ENCODE measurements at places on chromosomes 3 and 15.

DNA sequence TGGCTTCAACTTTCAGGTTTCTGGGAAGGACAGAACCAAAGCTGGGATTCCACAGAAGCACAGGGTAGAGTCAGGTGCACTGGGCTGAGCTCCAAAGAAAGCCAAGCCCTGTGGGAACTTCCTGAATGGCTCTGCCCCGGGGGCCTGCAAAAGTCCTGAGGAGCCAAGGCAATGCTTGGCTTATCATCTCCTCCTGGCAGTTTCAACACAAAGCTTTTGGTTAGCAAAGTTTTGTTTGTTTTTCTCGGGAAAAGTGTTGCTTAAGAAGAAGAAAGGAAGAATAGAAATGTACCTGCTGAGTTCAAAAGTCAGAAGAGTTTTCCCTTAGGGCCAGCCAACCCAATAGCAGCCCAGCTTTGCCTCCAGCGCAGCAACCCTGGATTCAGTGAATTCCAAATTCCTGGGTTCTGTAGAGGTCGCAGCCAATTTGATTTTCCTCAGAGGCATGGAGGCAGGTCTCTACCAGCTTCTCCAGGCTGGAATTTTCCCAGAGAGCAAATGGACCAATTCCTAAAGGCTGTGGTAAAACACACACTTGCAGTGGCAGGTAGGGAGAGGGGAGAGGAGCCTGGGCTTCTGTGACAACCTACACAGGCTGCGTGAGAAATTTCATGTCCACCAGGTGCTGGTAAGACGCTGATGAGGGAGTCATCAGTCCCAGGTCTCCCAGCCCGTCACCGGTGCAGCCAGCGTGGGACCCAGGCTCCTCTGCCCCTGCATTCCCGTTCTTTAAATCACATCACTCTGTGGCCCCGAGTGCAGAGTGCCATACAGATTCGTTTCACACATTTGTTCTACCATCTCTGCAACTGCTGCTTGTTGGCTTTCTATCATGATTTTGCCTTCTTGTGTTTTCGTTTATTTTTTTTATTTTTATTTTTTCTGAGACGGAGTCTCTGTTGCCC is 54.3 kb upstream of the SNRPA1 start:
- no peak for DNase-seq

- DNase-seq: no peak
Measured at GRCh38 chr3:133408961-133409360, 9.1 kb downstream of the BFSP2 start.

DNA sequence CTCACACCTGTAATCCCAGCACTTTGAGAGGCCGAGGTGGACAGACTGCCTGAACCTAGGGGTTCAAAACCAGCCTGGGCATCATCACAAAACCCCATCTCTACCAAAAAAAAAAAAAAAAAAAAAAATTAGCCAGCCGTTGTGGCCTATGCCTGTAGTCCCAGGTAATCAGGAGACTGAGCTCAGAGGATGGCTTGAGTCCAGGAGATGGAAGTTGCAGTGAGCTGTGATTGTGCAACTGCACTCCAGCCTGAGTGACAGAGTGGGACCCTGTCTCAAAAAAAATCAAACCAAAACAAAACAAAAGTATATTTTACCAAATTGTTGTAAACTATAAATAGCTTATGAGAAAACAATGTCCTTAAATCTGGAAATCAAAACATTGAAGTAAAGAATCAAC is 34.7 kb upstream of the UBP1 start:
- DNase-seq: no peak

DNA sequence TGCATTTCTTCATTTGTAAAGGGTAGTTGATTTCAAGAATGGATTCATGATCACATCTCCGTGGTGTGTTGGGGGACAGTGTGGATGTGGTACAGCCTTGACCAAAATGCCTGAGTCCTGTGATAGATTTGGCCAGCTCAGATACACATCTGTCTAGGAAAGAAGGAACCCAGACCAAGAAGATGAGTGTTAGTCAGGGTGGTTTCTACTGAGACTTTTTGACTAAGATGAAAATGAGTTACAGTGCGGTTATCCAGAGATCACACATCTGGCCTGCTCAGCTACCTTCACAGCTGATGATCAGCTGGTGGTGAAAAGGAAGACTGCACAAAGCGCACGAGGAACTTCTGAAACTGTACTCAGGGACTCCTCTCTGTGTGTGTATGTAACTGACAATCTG is 68.0 kb downstream of the FNDC3B start:
- peak; percentile 78 for DNase-seq

DNA sequence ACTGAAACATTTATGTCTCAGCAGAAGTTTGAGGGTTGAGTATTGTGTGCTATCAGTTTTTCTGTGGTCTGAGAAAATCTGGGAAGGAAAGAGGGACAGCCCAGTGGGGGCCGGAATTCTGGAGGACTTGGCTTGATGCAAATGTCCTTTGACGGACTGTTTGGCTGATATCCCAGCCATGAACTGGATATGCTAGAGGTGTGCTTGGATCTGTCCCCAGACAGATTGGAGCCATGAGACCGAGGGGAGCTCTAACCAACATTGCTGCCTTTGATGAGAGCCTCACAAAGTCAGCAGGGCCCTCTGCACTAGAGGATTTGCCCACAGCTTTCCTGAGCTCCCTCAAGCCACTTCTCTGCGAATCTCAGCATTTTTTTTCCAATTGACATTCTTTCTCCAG is 405.6 kb downstream of the NTRK3 start:
- no peak for DNase-seq

GRCh38 chr3:149480326-149481017 is 6.0 kb downstream of the TM4SF4 start:
- peak; percentile 54 for DNase-seq

- no peak for DNase-seq
Measured at GRCh38 chr15:99574502-99574901, 8.7 kb downstream of the MEF2A start.

DNA sequence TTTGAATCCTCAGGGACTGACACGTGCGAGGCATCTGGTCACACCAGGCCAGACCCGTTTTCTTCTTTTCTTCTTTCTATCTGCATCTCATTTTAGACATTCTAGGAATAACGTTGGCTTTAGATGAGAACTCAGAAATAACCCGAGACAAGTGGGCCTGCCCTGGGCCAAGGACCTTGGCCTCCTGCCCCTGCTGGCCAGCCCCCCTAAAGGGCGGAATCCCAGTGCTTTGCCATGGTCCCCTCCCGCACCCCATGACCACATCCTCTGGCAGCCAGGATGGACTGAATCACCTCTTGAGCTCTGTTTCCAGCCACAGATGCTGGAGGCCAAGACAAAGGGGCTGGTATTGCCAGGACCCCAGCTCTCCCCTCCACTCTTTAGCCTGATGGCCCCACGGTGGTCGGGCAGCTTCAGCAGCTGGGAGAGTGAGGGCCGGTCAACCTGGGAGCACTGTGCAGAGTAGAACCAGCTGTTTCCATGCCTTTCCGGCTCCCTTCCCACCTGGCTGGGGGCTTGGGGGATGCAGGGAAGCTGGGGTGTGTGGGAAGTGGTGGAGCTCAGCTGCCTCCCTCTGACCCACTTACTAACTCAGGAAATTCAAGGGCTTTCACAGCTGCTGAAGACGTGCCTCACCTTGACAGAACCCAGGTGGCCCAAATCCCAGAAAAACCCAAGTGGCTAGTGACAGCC is 190.9 kb downstream of the FAM43A start:
- no peak for DNase-seq

DNA sequence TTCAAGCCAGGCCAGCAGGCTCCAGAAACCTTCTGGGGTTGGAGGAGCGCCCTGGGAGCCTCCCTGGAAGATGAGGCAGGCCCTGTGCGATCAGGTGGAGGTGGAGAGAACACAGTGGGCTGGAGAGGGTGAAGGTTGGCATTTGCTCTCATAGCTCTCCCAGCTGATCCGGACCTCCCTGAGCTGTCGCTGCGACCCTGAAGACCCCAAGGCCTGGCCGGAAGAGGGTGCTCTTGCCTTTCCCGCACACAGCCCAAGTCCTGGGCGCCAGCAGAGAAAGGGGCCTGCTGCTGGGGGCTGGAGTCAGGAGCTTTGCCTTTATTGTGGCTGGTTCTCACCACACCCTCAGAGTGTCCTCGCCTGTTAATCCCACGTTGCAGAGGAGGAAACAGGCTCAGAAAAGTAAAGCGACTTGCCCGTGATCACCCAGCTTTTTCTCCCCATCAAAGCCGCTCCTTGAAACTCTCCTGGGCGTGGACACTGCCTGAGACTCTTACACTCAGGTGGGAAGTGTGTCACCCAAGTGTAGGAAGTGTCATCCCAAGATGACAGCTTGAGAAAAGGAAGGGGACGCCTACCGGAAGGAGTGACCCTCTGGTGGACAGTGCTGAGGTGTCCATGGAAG is 8.6 kb upstream of the RPL29 start:
- no peak for DNase-seq

DNA sequence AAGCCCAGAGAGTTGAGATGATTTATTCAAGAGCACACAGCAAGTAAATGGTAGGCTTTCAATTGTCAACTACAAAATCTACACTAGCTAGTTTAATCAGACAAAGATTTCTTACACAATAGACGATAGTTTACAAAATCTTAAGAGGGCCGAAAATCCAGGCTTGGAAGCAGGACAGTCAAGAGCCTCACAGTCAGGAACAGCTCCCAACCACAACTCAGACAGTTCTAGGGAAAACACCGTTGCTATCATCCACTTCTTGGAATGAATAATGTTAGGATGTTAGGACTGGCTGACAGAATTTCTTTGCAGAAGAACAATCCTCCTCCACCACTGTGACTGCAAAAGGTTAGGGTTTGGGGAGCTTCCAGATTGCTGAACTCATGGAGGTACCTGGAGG is 290.8 kb upstream of the ZPLD1 start:
- DNase-seq: no peak

- DNase-seq: no peak
Measured at GRCh38 chr3:57224856-57225255, 2.7 kb upstream of the APPL1 start.

- DNase-seq: no peak
Measured at GRCh38 chr3:53730576-53730975, 115.6 kb downstream of the CHDH start.

DNA sequence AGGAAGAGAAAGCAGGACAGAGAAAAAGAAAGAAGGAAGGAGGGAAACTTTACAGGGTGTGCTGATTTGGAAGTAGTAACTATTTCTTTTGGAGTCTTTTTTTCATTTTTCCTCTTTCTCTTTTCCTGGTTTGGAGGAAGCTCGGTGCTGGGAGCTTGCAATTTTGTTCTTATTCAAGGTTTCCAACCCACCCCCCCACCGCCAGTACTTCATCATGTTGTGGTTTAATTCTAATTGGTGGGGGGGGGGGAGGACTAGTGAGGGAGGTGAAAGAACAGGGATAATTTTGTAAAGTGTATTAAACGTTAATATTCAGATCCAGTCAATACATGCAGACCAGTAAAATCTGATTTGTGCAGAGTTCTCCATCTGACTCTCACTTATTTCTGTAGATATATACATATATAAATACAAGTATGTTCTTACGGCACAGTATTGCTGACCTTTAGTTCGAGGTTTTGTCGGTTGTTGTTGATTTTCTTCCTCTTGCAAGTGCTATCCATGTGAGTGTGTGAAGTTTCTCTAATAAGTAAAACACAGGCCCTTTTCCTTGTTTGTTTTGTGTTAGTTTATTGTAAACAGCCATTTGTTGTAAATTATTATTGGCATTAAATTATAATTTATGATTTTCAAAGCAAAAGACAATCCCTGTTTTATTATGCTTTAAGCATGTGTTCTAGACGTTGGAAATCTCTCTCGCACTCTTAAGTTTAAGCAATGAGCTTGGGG is 9.3 kb downstream of the NR2F2 start:
- no peak for DNase-seq

DNA sequence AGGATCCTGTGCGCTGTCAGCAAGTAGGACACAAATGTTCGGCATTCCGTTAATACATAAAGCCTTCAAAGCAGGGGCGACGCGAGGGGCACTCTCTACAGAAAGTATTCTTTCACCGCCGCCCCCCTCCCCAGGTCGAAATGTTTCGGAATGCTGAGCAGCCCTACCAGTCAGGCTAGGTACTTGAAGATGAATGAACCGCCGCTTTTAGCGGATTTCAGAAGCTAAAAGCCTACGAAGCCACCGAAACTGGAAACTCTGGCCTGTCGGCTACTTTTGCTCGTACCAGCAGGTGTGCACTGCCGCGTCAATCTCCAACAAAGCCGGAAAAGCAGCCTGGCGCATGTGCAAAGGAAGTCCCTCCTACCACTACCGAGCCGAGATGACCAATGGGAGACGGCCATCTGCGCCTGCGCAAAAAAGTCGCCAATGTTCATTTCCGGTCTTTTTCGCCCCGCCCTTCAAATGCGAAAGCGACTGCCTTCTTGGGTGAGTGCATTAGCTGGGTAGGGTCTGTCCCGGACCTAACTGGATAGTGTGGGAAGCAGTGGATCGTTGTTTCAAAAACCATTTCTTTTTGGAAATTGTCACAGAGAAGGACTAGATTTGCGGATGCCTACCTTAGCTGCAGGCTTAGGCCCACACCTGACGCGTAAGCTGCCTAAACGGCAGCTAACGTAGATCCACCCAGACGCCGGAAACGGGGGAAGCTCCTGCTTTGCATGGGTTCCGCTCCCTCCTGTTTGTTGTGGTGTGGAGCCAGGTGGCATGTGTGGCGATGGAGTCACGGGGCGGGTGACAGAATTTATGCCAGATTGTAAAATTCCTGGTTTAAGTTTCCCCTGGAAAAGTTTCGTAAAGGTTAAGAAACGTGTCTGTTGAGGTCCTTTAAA is at the start of gene WDR5B:
Gene WDR5B (minus strand): TSS at position 301 of the 893 bp plus-strand sequence. CDS start 534 bp downstream, outside the sequence.
- peak; percentile 97 for DNase-seq

Data from activated T-cell treated with anti-CD3 and anti-CD28 coated beads, Interleukin-2, amount 50 U/mL, for 72 hours (primary cell).